ENCODE measurements at places on chromosomes 1 and 21.
A peak's percentile ranks its signal among the peaks of the same experiment; 100 is the strongest.

DNA sequence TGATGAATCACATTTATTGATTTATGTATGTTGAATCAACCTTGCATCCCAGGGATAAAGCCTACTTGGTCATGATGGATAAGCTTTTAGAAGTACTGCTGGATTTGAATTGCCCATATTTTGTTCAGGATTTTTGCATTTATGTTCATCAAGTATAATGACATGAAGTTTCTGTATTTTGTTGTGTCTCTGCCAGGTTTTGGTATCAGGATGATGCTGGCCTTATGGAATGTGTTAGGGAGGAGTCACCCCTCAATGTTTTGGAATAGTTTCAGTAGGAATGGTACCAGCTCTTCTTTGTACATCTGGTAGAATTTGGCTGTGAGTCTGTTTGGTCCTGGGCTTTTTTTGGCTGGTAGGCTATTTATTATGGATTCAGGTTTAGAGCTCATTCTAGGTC lies 1643.1 kb upstream of the B3GALT2 start:
- no peak for DNase-seq

DNA sequence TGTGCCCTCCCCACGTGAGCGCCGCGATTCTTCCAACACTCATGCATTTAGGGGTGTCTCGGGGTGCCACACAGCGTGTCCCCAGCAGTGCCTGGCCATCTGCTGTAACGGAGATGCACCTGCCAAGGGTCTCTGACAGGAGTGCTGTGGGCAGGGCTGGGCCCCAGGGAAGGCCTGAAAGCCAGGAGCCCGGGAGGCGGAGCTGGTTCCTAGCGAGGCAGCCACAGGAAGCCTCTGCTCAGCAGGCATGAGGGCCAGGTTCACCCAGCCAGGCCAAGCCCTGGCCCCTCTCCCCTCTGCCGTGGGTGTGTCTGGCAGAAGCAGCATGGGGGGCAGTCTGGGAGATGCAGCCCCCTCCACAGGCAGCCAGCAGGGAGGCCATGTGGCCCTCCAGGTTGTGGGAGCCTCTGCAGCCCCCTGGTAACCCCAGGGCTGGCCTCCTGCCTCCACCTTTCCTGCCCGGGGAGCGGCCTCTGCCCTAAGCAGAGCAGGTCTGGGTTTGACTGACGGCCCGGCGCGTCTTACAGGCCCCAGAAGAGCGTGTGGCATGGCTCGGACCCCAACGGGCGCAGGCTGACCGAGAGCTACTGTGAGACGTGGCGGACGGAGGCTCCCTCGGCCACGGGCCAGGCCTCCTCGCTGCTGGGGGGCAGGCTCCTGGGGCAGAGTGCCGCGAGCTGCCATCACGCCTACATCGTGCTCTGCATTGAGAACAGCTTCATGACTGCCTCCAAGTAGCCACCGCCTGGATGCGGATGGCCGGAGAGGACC lies 30.4 kb downstream of the SLC19A1 start:
- DNase-seq = no peak

- no peak for DNase-seq
Measured at GRCh38 chr1:18924221-18924691, 21.9 kb upstream of the ALDH4A1 start.

GRCh38 chr1:156419854-156420204 lies 50.8 kb downstream of the RHBG start:
- no peak for DNase-seq

DNA sequence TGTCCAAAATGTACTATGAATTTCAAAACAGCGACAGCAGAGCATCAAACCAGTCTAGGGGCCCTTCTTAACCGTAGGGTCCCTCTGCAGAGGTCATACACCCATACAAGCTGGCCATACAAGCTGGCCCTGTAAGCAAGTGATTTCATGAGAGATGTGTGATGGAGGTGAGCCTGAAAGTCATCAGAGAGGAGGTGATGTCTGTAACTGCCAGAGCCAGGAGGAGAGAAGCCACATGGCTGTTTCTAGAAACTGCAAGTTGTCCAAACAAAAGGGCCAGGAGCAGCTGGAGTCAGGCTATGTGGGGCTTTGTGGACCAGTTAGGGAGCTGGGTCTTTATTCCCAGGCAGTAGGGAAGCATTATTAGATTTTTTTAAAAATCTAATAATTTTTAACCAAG lies 14.8 kb upstream of the SERINC2 start:
- no peak for DNase-seq

GRCh38 chr1:173127369-173128307 lies 76.9 kb upstream of the TNFSF18 start:
- DNase-seq = no peak

GRCh38 chr1:40315795-40316594 lies 1.1 kb downstream of the COL9A2 start:
- no peak for DNase-seq

DNA sequence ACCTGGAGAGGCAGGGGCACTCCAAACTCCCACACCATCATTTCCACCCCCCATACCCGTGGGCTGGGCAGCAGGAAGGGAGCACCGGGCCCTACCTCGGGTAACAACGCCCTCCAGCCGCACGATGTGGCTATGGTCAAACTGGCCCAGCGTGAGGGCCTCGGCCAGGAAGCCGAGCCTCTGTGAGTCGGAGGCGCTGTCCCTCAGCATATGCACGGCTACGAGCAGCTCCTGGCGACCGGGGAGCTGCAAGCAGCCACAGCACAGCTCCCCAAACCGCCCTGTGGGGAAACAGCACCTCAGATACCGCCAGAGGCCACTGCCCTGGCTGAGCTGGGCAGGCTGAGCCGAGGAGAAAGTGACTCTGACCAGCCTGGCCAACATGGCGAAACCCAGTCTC lies 29.2 kb downstream of the CDCA8 start:
- DNase-seq = no peak

- no peak for DNase-seq
Measured at GRCh38 chr1:113040041-113040440, 33.0 kb upstream of the LRIG2 start.

- DNase-seq = no peak
Measured at GRCh38 chr1:193431265-193431977, 245.0 kb upstream of the B3GALT2 start.

DNA sequence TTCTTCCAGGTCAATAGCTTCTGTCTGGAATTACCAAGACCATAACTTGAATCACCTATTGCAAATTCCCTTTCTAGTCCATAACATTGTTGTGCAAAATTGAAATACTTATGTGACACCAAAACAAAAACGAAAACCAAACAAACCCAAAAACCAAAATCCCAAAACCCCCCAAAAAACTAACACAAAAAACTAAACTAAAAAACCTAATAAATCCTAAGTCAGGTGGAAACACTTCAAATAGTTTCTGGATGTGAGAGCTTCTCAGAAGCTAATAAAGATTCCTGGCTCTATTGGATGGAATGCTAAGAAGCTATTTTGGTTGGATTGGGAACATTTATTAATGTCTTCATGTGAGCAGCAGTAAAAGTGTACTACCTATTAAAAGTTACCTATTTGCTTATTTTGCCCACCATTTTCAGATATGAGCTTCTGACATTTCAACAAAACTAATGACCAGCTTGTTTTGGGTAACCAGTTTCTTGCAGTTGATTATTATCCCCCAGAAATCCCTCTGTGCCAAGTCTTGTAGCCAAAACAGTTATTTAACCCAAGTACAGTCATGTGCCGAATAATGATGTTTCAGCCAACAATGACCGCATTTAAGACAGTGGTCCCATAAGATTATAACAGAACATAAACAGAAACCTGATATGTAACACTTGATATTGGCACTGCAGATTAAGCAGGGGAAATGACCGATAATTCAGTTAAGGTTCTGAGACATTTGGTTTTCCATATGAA lies 76.4 kb downstream of the LTN1 start:
- no peak for DNase-seq

DNA sequence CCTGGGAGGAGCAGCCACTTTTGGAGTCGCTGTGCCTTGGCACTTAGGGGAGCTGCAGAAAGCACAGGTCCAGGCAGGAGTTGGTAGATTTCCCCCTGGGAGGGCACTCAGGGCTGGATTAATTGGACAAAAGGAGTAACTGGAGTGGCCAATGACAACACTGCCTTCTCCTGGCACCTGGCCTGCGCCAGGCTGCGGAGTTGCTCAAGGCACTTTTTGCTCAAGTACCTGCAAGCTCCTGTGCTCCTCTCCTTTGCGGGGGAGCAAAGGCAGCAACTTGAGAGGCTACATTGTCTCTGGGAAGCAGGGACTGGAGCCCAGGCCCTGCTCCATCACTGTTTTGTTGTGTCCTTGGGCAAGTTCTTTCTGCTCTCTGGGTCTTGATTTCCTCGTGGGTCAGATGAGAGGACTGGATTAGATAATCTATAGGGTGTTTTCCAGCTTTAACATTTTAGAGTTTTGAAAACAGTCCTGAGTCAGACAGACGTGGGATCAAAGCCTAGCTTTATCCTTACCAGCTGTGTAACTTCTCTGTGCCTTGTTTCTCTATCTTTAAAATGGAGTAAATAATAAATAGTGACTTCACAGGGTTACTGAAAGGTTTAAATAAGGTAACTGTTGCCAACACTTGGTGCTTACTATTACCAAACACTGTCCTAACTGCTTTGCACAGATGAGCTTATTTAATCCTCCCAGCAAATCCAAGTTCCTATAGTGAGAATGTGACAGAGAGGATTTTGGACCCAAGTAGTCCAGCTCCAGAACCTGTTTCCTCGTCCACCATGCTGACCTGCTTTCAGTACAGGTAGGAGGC lies 18.0 kb upstream of the GRHL3 start:
- no peak for DNase-seq

GRCh38 chr1:29824511-29825273 lies 588.4 kb downstream of the PTPRU start:
- no peak for DNase-seq

- DNase-seq = no peak
Measured at GRCh38 chr1:1122981-1123480, 7.1 kb upstream of the C1orf159 start.

DNA sequence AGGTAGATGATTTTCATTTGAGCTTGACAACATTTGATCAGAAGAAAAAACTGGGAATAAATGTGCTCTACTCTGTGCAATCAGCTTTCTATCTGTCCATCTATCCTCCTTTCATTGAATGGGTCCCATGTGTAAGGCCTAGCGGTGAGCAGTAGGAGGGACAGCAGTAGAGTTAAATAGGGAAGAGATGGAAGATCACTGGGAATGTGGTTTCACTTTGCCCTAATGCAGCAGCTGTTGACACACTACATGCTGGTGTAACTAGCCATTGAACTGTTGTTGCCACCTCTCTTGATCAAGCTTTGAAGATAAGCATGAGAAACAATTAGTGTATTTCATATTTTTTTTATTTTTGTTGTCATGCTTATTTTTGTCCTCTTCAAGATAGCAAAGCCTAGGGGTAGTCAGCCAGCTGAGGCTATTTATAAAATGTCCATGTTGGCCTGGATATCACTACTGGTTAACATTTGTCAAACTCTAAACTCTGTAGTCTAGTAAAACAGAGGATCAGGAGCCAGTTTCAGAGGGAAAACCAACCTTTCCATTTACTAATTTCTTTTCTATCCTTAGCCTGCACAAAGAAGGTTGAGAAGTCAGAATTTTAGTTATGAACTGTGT lies 41.9 kb downstream of the CACNA1E start:
- DNase-seq = no peak

- DNase-seq = no peak
Measured at GRCh38 chr1:63559357-63559756, 33.9 kb upstream of the PGM1 start.

GRCh38 chr1:162538815-162539431 lies 22.6 kb upstream of the UAP1 start:
- no peak for DNase-seq

DNA sequence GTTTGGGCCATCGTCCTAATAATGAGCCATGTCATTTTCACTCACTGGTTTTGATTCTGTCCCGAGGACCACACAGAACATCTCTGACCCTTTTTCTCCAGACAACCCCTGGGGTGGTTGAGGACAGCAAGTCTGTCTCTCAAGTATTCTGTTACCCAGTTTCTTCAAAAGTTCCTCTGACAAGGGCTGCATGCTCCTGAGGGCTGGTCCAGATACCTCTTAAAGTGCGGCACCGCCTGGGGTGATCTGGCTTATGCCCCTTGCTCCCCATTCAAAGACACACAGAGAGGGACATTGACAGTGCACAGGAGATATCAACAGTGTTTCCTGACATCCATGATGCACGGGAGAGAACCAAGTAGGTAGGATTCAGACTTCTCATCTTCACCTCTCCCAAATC lies 132.9 kb upstream of the EDN2 start:
- DNase-seq = no peak

GRCh38 chr1:94284476-94284875 lies 47.1 kb upstream of the ARHGAP29 start:
- no peak for DNase-seq

DNA sequence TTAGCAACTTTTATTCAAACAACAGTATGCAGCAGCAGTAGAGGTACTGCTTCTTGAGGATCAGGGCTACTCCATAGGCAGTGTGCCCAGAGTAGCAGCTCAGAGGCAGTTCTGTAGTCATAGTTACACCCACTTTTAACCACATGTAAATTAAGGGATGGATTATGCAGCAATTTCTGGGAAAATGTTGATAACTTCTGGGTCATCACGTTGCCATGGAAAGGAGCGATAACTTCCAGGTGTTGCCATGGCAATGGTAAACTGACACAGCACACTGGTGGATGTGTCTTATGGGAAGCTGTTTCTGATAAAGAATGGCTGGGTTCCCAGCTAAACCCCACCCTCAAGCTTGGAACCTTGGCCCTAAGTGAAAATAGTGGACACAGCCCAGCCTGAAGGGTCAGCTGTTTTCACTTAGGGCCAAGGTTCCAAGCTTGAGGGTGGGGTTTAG lies 29.0 kb upstream of the PLA2G2A start:
- no peak for DNase-seq

GRCh38 chr1:152015766-152016165 lies 21.0 kb downstream of the S100A11 start:
- DNase-seq = no peak

- DNase-seq = no peak
Measured at GRCh38 chr1:24932284-24932683, 2.2 kb upstream of the RUNX3 start.

- DNase-seq = peak; percentile 29
Measured at GRCh38 chr1:161305867-161306519, 3.8 kb downstream of the MPZ start.

GRCh38 chr1:198467342-198467741 lies 73.1 kb downstream of the ATP6V1G3 start:
- no peak for DNase-seq

GRCh38 chr1:237115035-237115434 lies 73.1 kb downstream of the RYR2 start:
- no peak for DNase-seq

GRCh38 chr1:8151647-8152046 lies 125.5 kb upstream of the ERRFI1 start:
- no peak for DNase-seq

Measured in activated gamma-delta T cell (primary cell).